ENCODE measurements at places on chromosomes 11 and 22. TPM values are rescaled to one million over a fixed set of nuclear protein-coding genes. Genes with fewer than 3 reads are reported as not detected.

DNA sequence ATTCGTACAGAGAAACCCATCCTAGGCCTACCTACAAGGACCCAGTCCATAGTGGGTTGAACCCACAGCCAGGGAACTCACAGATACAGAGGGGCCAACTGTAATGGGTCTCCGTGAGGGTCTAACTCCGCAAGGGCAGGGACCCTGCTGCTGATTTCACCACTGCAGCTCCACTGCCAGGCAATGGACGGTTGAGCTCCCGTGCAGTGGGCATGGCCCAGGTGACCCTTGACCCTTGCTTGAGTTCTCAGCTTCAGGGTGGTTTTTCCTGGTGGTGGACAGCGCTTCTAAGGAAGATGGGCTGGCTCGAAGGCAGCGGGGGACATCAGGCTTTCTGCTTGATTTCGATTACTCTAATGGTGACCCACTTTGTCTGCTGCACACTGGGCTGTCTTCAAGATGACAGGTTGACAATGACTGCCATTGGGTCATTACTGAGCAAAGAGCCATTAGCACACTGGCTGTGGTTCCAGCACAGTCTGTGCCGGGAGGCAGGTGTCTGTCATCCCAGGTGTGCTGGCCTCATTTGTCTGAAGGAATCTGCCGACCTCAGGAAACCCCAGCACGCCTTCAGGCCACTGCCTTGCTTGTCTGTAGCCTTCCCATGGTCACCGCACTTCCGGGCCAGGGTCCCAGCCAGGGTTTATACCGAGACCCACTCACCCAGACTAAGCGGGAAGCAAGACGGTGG lies 3.7 kb upstream of the GAL start:
- DNase-seq: no peak

- no peak for DNase-seq
Measured at GRCh38 chr22:17164392-17165024, 5.4 kb upstream of the HDHD5 start.

- DNase-seq: no peak
Measured at GRCh38 chr22:42262964-42263363, 7.5 kb downstream of the TCF20 start.

DNA sequence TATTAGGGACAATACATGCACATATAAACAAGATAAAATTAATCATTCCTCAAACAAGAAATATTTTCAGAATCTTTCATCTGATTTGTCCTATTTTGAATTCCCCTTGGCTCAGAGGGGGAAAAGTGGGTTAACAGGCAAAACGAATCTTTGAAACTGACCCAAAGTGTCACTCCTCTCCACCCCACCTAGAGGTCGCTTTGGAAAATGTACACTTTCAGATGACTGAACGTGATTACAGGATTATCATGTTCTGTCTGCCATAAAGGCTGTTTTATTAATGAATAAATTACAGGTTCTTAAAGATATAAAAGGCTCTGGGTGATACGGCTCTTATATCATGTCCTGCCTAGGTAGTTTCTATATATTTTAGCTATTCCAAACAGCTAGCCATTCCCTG lies 1735.0 kb downstream of the LRRC4C start:
- DNase-seq: no peak

DNA sequence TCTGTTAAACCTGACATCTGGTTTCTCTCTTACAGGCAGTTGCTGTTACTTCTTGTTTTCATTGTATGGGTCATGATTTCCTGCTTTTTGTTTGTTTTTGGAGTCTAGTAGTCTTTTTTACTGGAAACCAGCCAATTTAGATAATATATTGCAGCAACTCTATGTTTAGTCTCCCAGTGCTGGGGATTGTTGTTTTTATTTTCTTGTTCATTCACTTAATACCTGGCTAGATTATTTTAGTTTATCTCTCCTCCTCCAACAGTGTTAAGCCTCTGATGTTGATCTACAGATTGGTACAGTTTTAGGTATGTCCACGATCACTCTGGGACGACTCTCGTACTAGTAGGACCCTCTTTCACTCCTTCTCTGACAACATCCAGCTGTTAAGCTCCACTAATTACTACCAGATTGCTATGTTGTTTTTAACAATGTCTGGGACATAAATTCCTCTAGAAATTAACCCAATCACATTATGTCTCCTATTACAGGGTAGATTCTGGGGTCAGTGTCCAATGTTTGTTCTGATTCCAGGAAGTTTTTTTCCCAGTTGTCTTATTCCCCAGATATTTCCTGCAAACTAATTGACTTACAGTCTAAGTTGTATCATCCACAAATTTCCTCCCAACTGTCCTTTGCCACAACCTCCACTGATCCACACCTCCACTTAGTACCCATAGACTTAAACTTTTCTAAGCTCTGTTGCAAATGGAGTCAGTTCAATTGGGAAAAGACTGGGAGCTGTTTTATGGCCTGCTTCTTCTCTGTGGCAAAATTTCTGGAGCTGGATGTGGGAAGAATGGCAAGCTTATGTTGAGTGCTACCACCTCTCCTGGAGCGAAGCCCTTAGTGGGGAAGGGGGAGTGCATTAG lies 1280.6 kb upstream of the CNTN5 start:
- no peak for DNase-seq

DNA sequence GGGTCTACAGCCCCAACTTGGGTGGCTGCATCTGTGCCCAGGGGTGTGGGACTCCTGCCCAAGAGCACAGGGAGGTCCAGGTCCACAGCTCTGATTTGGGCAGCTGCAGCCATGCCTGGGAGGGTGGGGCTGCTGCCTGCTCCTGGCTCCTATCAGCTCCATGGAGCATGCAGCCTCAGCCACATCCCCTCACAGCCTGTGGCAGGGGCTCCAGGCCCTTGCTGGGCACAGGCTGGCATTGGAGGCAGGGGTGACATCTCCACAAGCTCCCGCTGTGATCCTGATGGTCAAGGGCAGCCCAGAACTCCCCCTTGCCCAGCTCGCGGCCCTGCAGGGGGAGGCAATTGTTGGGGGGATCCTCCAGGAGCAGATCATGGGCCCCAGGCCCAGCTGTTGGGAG lies 6.3 kb upstream of the OR56A4 start:
- no peak for DNase-seq

DNA sequence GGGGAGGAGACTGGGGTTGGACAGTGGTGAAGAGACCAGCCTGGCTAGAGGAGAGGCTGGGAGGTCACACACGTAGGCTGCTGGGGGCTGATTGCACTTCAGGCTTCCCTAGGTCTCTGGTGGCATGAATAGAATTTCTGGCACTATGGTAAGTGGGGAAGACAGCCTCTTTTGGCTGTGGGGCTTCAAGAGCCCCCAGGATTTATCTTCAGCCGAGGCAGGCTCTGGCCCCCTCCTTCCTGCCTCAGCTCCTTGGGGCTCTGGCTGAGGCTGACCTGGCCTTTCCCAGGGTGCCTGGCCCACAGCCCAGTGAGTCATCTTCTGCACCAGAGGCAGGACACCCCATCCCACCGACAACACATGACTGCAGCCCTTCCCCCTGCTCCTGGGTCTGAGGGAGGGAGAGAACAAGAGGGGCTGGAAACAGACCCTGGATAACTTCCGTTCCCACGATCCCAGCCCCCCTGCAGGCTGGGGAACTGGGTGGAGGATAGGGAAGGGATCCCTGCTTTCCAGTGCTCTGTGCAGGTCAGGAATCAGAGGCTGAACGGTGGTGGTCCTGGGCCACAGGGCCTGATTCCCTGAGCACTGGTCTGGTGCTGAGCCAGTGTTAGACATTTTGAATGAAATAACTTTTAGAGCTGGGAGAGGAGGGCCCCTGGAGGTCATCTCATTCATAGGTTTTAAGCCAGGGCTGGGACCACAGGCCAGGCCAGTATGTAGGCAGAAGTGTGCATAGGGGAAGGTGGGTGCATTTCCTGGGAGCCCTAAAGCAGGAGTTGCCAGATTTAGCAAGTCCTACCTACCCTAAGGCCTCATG lies 26.5 kb downstream of the ARHGEF17 start:
- DNase-seq: peak; percentile 88

Gene P2RY2
- total RNA-seq: 22.5 TPM

Gene P4HA3
- not detected for total RNA-seq

All from Right ventricle myocardium superior (tissue), 1 donor.